ENCODE measurements at places on chromosomes 5 and 9. TPM values are rescaled to one million over a fixed set of nuclear protein-coding genes. Genes with fewer than 3 reads are reported as not detected.

DNA sequence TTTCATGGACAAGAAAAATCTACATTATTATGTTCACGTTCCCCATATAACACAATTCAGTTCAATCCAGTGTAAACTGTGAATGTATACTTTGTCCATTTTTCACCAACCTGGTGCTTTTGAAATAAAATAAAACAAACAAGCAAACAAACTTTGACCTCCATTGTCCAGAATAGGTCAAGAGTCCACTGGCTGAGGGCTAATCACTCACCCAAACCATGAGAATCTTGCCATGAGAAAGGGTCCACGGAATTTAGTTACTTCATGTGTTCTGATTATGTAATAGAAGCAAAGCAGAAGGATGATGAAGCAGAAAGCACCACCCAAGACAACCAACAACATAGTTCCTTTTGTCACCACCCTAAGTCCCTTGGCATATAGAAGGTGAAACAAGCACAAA lies 28.7 kb downstream of the DIAPH1 start:
- peak overlapping the region; percentile 1 for H3K4me3 ChIP-seq
- no peaks in the 10 kb centered on the region for H3K27me3 ChIP-seq
- no peak for DNase-seq
- H3K4me1 ChIP-seq, result peaks cover 19% of the 10 kb centered on the region
- peaks cover 62% of the 10 kb centered on the region for H3K36me3 ChIP-seq
- H3K27ac ChIP-seq, result no peak overlapping the region

OTP gene
- total RNA-seq, result not detected

- H3K27me3 ChIP-seq, result peaks cover 11% of the 10 kb centered on the region
- H3K4me3 ChIP-seq, result no peak overlapping the region
- no peak for DNase-seq
- H3K36me3 ChIP-seq, result no peaks in the 10 kb centered on the region
These were observed 8.9 kb downstream of the LRRC26 start for GRCh38 chr9:137160716-137161557.

LAMC3 gene
- 0.99 TPM for total RNA-seq

ANKRD20A1 gene
- 2.9 TPM for total RNA-seq

ARHGAP26 gene
- 40.5 TPM for total RNA-seq

- H3K4me1 ChIP-seq, result no peaks in the 10 kb centered on the region
- no peak overlapping the region for H3K27ac ChIP-seq
- H3K4me3 ChIP-seq, result no peak overlapping the region
- H3K27me3 ChIP-seq, result no peaks in the 10 kb centered on the region
These were observed 18.9 kb downstream of the SLCO4C1 start for GRCh38 chr5:102277144-102277543.

KCTD16 gene
- total RNA-seq, result not detected

CRAT gene
- 12.5 TPM for total RNA-seq

CDH9 gene
- not detected for total RNA-seq

- H3K27ac ChIP-seq, result no peak within 1 kb of the TSS
- H3K27me3 ChIP-seq, result peaks cover 43% of the 10 kb centered on the region
- no peaks in the 10 kb centered on the region for H3K36me3 ChIP-seq
- H3K4me1 ChIP-seq, result peaks cover 9% of the 10 kb centered on the region
- no peak within 1 kb of the TSS for H3K4me3 ChIP-seq
These were observed at the start of gene PHF24 for GRCh38 chr9:34957492-34958410. PHF24 (plus strand) TSS chr9:34958285; CDS start chr9:34971299, 13,014 bp downstream.

DNA sequence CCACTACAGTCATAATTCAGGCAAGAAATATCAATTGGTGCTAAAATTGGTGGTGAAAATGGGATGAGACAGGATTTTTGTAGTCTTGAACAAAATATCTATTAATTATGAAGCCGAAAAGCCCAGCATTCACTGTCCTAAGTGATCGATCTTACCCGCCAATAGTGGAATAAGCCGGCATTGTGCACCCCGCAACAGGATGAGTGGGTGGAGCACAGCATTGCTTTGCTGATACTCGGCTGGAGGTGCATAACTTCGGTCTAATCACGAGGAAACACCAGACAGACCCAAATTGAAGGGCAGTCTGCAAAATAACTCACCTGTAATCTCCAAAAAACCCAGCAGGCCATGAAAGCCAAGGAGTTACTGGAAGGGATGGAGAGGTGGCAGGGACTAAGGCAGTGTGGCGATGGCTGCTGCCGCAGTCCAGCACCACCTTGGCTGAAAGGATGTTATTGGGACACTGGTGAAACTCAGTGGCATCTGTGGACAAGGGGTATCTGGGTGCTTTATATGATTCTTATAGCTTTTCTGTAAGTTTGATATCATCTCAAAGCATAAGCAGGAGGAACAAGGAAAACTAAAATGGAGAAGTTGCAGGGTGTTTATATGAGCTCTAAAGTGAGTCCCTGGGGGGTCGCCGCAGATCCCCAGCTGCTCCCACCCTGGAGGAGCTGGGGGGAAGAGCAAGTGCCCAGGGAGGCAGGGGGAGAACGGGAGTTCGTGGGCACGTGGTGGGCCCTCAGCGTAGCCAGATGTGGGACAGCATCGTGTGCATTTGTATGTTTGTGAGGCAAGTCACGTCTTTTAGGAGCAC lies 45.2 kb downstream of the AHRR start:
- H3K4me3 ChIP-seq, result no peak overlapping the region
- H3K27ac ChIP-seq, result no peak overlapping the region
- H3K27me3 ChIP-seq, result peaks cover 2% of the 10 kb centered on the region
- no peak for DNase-seq
- peaks cover 10% of the 10 kb centered on the region for H3K4me1 ChIP-seq
- H3K36me3 ChIP-seq, result no peaks in the 10 kb centered on the region

GRCh38 chr9:94056442-94056974 lies 27.8 kb upstream of the PTPDC1 start:
- no peaks in the 10 kb centered on the region for H3K4me1 ChIP-seq
- H3K27ac ChIP-seq, result no peak overlapping the region
- DNase-seq, result no peak
- H3K36me3 ChIP-seq, result peaks cover 2% of the 10 kb centered on the region
- H3K4me3 ChIP-seq, result no peak overlapping the region

KCNV2 gene
- total RNA-seq, result not detected

IL5 gene
- total RNA-seq, result not detected

CENPH gene
- total RNA-seq, result 6.0 TPM

C9orf50 gene
- not detected for total RNA-seq

GRCh38 chr5:176675676-176676360 lies 28.5 kb downstream of the TSPAN17 start:
- no peak overlapping the region for H3K27ac ChIP-seq
- peaks cover 9% of the 10 kb centered on the region for H3K27me3 ChIP-seq

DNA sequence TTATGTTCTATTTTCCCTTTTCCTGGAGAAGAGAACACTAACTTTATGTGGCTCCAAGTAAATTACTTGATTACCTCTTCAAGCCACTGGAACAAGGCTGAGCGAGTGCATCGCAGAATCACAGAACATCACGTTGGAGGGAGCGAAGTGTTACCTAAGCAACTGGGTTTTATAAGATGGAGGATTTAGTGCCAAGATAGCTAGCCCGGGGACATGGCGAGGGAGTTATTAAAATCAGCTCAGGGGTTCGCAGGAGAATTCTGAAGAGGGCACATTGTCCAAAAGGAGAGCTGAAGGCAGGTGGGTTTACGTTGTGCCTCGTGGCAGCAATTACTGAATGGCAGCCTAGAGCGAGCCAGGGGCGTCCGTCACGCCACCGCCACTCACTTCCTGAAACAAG lies 563.2 kb upstream of the ADAMTS16 start:
- H3K4me3 ChIP-seq, result no peak overlapping the region
- no peaks in the 10 kb centered on the region for H3K36me3 ChIP-seq
- no peaks in the 10 kb centered on the region for H3K4me1 ChIP-seq
- no peak overlapping the region for H3K27ac ChIP-seq
- H3K27me3 ChIP-seq, result no peaks in the 10 kb centered on the region
- no peak for DNase-seq

- H3K27me3 ChIP-seq, result peaks cover 9% of the 10 kb centered on the region
- no peak for DNase-seq
- no peak overlapping the region for H3K27ac ChIP-seq
- H3K36me3 ChIP-seq, result no peaks in the 10 kb centered on the region
These were observed 80.6 kb upstream of the SIMC1 start for GRCh38 chr5:176157656-176158055.

DNA sequence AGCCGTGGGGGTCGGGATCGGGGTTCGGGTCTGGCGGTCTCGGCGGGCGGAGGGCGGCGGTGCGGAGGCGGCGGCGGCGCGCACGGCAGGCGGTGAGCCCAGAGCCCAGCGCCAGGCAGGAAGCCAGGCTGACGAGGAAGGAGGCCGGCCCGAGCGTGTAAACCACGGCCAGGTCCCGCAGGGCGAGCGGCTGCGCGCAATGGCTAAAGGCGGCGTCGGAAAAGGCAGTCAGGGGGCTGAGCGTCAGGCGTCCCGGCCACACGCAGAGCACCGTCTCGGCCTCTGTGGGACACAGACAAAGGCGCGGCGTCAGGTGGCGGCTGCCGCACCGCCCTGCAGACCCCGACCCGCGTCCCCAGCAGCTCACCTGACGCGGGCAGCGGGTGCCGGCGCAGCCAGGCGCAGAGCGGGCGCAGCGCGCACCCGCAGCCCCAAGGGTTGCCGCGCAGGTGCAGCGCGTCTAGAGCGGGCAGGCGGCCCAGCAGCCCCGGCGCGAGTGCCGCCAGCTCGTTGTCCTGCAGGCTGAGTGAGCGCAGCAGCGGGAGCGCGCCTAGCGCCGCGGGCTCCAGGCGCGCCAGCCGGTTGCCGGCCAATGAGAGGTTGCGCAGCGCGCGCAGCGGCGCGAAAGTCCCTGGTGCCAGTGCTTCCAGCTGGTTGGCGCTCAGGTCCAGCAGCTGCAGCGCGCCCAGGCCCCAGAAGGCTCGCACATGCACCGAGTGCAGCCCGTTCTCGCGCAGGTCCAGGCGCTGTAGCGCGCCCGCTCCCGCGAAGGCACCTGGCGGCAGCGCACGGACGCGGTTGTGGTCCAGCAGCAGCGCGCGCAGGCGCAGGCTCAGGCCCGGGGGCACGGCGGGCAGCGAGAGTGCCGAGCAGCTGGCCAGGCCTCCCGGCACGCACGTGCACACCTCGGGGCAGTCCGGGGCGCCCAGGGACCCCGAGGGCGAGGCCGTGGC lies 671 bp downstream of the LRRC26 start:
- H3K4me3 ChIP-seq, result no peak overlapping the region
- no peak for DNase-seq
- peaks cover 16% of the 10 kb centered on the region for H3K4me1 ChIP-seq
- H3K27me3 ChIP-seq, result no peaks in the 10 kb centered on the region

GRCh38 chr9:104506565-104506964 lies 2.5 kb downstream of the OR13F1 start:
- no peaks in the 10 kb centered on the region for H3K36me3 ChIP-seq
- no peak overlapping the region for H3K4me3 ChIP-seq
- H3K27me3 ChIP-seq, result no peaks in the 10 kb centered on the region

DNA sequence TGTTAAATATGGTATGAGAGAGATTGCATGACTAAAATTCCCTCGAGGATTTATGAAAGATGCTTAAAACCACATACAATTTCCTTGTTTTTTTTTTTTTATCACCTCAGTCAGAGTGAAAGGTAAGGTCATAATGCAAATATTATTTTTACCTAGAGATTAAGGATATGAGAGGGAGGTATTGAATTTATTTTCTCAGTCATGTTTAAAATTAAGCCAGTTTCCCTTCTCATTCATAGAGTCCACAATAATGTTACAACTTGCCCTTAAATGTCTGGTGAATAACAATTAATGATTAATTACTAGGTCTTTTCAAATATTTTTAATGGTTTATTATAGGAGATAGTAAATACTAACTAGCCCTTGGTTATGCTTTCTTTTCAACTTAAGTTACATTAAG lies 144.9 kb upstream of the HAPLN1 start:
- DNase-seq, result no peak
- no peak overlapping the region for H3K4me3 ChIP-seq
- no peaks in the 10 kb centered on the region for H3K4me1 ChIP-seq
- no peak overlapping the region for H3K27ac ChIP-seq
- no peaks in the 10 kb centered on the region for H3K36me3 ChIP-seq

DNA sequence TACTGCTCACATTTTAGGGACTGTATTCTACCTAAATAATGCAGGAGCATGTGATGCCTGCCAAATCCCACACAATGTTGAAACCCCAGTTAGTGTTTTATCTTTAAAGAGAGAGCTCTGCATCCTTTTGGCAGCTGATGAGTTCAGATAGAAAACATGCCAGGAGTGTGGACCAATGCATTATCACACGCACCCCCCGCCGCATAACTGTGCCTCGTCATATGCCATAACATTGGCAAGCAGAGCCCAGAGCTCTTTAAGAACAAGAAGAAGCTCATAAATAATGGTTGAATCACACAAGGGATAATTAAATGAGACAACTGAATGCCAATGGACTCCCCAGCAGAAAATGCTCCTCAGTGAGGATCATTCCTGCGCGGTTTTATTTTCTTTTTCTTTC lies 52.8 kb upstream of the RORB start:
- no peaks in the 10 kb centered on the region for H3K27me3 ChIP-seq
- no peak overlapping the region for H3K27ac ChIP-seq
- no peaks in the 10 kb centered on the region for H3K36me3 ChIP-seq
- H3K4me1 ChIP-seq, result no peaks in the 10 kb centered on the region
- DNase-seq, result no peak

MRPL22 gene
- total RNA-seq, result 22.8 TPM

DNA sequence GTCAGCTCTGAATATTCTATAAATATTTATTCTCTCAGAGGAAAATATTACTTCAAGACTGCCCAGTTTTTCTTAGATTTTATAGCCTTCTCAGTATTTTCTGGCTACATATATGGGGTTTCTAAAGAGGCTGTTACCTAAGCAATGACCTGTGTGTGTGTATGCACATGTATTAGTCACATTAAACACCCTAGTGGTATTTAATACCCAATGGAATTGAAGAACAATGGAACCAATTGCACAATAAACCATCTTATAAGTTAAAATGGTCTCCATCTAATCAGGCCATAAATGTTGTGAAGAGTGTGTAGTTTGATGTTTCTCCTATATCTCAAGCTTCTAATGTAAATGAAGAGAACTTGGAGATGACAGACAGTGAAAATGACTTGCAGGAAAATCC lies 450.0 kb downstream of the SPATA31D1 start:
- H3K27ac ChIP-seq, result no peak overlapping the region
- no peak for DNase-seq
- H3K36me3 ChIP-seq, result no peaks in the 10 kb centered on the region
- no peaks in the 10 kb centered on the region for H3K4me1 ChIP-seq

GPRIN1 gene
- 1.9 TPM for total RNA-seq

GRCh38 chr9:14346811-14347405 lies 33.0 kb upstream of the NFIB start:
- H3K27ac ChIP-seq, result no peak overlapping the region
- H3K4me3 ChIP-seq, result no peak overlapping the region
- DNase-seq, result no peak
- no peaks in the 10 kb centered on the region for H3K36me3 ChIP-seq
- H3K27me3 ChIP-seq, result peaks cover 20% of the 10 kb centered on the region

TMEM232 gene
- total RNA-seq, result 1.0 TPM

DNA sequence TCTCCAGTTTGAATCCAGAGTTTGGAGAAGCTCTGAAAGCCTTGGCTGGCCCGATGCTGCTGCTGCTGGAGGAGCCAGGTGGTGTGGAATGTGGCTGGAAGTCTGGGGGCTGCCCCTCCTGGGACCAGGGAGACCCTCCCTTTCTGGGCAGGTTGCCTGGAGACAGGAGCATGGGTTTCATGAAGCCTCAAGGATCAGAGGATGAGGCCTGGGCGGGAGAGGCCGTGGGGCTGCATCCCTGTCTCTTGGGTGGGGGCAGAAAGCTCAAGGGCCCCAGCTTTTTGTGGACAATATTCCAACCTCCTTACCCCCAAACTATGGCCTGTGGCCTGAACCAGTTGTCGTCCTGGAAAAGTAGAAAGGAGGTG lies 10.1 kb downstream of the FGF18 start:
- no peaks in the 10 kb centered on the region for H3K27me3 ChIP-seq
- no peaks in the 10 kb centered on the region for H3K4me1 ChIP-seq
- no peak overlapping the region for H3K4me3 ChIP-seq
- H3K27ac ChIP-seq, result no peak overlapping the region
- H3K36me3 ChIP-seq, result no peaks in the 10 kb centered on the region
